Natural killer cell treated with Interleukin-12 subunit alpha and Interleukin-12 subunit beta and Interleukin-15 and Interleukin-18, amount 100 ng/mL, for 72 hours (primary cell): ENCODE measurements at places on chromosomes 5 and 9.

- DNase-seq: no peak
Measured at GRCh38 chr9:95507464-95508241, 9.1 kb downstream of the PTCH1 start.

GRCh38 chr5:172559004-172559932 is 81.8 kb upstream of the NEURL1B start:
- DNase-seq: no peak

DNA sequence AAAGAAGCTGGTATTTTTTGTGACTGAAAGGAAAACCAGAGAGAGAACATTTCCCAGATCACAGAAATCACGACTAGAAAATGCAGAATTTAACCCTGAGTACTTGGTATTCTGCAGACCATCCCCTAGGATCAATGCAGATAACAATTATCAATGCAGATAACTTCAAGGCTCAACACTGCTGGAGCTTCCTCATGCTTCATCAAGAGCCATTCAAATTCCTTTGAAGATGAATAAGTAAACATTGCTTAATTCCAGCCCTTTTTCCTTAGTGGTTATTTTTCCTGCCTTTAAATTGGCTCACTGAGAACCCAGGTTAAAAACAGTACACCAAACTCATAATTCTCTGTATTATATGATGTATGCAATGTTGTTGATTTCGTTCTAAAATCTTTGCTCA is 370.1 kb upstream of the TLE4 start:
- DNase-seq: no peak

- no peak for DNase-seq
Measured at GRCh38 chr9:72818385-72818784, 134.5 kb downstream of the ALDH1A1 start.

DNA sequence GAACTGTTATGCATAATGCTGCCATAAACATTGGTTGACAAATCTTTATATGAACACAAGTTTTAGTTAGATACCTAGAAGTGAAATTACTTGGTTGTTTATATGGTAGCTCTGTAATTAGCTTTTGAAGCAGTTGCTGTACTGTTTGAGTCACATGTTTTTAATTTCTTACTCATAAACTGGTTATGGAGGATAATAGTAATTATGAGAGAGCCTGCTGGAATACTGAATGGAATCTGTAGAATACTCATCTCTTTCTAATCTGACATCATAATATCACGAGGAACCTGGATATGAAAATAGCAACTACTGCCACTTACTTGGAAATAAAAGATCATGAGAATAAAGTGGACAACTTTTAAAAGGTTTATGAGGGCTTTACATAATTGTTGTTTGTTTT is 509.2 kb downstream of the CETN3 start:
- no peak for DNase-seq

- DNase-seq: no peak
Measured at GRCh38 chr5:56311306-56311905, 78.3 kb upstream of the ANKRD55 start.

DNA sequence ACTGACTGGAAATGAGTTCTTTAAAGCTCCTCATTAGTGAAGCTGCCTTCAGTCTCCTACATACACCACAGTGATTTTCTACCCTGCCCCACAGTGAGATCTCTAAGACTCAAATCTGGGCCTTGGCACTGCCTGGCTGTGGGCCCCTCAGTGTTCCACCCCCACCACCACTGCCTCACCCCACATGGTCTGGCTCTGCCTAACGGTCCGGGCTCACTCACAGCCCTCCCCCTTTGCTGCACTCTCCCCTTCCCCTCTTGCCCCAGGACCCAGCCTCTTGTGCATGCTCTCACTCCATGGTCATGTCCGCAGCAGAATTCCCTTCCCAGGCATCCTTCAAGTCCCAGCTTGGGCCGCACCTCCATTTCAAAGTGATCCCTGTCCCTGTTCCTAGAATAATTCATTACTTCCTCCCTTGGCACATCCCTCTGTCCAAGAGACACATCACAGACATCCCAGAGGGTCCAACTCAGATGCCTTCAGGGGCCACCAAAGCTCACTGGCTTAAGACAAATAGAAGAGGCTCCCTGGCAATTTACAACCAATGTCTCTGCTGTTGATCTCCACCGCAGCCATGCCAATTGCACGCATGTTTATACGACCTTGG is 56.7 kb downstream of the HRH2 start:
- DNase-seq: no peak
